ENCODE measurements at places on chromosomes 7 and 10.

GRCh38 chr7:36005876-36006275, 147.2 kb upstream of the EEPD1 start:
- DNase-seq, result no peak

DNA sequence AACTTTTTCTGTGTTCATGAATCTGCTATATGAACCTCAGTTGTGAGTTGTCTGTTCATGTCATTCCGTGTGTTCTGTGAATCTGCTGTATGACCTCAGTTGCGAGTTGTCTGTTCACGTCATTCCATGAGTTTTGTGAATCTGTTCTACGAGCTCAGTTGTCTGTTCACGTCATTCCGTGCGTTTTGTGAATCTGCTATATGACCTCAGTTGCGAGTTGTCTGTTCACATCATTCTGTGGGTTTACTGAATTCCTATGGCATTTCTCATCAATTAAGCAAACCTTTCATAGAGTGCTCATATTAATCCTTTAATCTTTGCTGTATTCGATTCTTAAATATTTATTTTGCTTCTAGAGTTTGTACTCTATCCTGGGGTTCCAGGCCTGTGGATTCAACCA, 150.6 kb downstream of the DIP2C start:
- no peak for DNase-seq

- peak; percentile 76 for DNase-seq
Observed at GRCh38 chr7:30800785-30801252, 29.6 kb downstream of the MINDY4 start.

GRCh38 chr10:10138685-10139084, 879.0 kb upstream of the CELF2 start:
- DNase-seq, result no peak

DNA sequence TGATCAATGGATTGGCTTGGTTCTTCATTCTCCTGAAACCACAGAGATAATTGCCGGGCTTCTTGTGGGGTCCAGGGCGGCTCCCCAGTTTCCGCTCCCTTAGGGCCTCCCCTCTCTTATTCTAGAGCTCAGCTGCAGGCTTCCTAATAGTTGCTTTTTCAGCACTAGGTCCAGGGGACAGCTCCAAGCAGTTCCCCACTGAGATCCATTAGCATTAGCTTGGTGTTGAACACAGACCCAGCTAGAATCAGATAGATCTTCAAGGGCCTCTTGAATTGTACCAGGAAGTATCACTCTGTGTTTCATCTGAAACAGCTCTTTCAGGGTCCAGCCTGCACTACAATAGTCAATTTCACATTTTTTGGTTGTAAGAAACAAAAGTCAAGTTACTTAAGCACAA, 238.7 kb downstream of the SEC23IP start:
- no peak for DNase-seq

DNA sequence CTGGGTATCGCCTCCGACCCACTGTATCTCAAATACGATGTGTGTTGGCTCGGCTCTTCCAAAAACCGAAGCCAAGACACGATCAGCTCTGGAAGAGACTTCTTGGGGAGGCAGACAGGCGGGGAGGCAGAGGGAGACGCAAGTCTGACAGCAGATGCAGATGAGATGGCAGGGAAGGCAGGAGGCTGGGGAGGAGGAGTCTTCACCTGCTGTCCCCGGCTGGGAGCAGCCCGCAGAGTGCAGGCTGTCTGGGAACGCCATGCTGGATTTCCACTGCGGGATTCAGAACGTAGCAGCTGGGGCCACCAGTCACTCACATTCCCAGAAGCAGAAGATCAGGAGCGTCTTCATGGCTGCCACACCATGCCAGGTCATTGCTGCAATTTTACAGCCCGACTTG, 29.4 kb downstream of the CTBP2 start:
- no peak for DNase-seq

GRCh38 chr10:122350893-122351292, 23.6 kb upstream of the PLEKHA1 start:
- DNase-seq, result no peak

Measured in GM13976 (cell line).